ENCODE measurements at places on chromosomes 11 and 22.

DNA sequence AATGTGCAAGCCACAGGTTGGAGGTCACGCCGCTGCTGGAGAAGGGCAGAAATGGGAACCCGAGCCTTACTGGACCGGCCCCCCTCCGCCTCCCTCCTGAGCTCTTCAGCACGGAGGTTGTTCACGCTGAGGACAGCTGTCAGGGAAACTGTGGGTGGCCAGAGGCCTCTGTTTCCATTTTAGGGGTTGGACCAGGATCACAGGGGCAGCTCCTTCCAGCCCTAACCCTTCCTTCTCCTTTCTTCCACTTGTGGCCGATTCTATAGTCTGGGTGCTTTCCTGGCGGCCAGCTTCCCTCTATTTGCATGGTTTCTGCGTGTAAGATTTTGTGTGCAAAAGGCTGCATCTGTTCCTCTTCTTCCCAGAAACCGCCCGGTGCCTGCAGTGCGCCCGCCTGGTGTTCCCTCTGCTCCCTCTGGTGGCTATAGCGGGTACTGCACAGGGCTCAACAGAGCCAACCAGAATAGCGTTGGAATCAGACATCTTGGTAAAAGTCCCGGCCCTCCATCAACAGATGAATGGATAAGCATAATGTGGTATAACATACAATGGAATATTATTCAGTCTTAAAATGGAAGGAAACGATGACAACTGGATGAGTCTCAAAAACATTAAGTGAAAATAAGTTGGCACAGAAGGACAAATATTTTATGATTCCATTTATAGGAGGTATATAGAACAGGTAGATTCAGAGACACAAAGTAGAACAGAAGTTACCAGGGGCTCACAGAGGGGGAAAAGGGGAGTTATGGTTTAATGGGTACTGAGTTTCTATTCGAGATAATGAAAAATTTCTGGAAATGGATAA is 8.4 kb upstream of the SLC22A8 start:
- no peak for DNase-seq

GRCh38 chr11:130671801-130672700 is 223.6 kb downstream of the ADAMTS15 start:
- no peak for DNase-seq

GRCh38 chr11:133921026-133921425 is 35.7 kb downstream of the IGSF9B start:
- DNase-seq, result no peak

DNA sequence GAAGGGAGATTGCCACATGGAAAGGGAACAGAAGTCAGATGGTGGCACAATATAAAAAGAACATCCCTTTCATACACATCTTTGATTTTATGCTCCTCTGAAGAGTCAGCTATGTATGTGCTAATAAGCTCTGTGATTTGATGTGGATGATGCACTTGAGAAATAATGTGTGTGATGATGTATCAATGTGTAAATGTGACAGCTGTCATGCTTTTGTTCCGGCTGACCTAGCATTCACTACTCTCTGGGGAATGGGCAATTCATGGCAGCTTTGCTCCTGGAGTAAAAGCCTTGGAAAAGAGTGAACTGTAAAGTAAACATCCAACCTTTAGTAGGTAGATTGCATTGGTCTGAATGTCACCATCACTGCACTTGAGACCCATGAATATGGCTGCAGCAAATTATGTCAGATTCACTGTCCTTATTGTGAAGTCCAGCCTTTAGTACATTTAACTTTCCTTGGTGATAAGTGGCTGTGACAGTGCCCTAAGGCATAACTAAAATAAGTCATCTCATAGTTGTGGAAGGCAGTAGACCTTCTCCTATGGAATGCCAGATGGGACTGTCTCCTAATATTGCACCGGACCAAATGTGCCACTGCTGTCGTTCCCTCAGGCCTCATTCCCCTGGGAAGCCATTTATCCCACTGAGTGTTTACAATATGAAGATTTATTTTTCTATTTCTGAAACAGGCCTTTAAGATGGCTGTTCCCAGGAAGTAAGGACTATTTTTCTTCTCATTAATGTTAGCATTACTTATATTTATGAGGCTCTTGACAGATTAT is 178.2 kb upstream of the CCDC90B start:
- peak; percentile 93 for DNase-seq

GRCh38 chr22:34010259-34010658 is 90.0 kb upstream of the LARGE1 start:
- DNase-seq, result no peak

Measured in NCI-H187 treated with DMSO at 0.1 percent for 48 hours (cell line).